ENCODE measurements at places on chromosomes 6 and 20.

DNA sequence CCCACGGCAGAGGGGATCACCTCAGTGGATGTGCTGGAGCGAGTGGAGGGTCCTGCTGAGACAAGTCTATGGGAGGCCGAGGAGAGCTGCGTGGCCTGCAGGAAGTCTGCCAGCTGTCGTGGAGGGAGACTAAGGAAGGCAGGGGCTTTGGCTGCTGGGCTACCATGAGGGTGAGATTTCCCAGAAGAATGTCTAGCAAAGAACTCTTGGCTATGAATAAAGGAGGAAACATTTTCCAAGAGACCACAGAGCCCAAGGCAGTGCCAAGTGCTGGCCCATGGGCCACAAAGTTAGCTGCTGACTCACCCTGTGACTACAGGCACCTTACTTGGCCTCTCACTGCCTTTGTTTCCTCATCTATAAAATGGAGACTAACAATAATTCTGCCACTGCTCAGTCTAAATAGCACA lies 73.4 kb downstream of the PRDM1 start:
- DNase-seq = no peak

DNA sequence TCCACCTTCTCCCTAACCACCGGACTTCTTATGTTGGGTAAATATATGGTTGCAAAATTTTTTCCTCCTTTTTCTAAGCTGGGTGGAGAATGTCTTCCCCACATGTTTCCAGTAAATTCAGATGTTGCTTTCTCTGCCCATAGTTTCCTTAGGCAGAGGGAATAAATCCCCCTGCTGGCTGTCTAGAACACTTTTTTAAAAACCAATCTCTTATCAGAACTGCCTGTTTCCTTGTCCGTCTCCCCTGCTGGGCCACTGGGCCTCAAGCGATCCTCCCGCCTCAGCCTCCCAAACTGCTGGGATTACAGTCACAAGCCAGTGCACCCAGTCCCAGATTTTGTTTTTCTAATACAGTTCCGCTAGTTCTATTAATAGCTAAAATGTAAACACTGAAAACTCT lies 9.9 kb upstream of the WFDC2 start:
- no peak for DNase-seq

DNA sequence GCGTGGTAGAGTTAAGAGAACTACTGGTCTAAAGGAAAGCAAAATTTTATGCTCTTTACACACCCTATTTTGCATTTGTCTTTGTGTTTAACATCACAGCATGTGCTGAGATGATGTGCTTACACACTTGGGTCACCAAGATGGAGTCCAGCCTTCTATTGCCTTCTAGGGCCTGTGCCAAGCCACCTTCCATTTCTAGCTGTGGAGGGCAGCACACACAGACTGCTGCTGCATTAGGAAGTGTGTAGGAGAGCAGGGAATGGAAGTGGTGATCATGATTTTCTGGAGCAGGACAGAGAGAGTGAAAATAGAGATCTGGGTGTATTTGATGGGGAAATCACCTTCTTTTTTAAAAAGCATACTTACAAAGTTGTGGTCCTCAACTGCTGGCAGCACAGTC lies 191.6 kb downstream of the SOX4 start:
- no peak for DNase-seq

DNA sequence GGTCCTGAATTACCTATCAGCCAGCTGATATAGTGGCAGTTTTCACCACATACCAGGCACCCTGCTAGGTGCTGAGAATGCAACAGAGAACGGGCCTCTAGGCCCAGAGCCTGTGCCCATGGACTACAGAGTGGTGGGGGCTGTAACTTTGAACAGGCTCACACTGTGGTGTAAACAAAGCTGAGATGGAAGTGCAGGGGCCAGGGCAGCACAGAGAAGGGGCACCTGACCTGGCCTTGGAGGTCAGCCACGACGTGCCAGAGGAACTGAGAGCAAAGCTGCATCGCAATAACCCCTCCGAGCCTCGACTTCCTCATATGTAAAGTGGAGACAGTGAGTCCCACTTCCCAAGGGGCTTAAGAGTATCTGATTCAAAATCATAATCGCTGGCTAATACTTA lies 105.8 kb downstream of the MAFB start:
- DNase-seq = no peak

- DNase-seq = no peak
These were observed 30.7 kb downstream of the ARMC2 start for GRCh38 chr6:108878942-108879341.

GRCh38 chr6:110731196-110731595 lies 84.1 kb downstream of the CDK19 start:
- DNase-seq = no peak

- no peak for DNase-seq
These were observed 40.1 kb upstream of the RNF144B start for GRCh38 chr6:18347021-18347577.

DNA sequence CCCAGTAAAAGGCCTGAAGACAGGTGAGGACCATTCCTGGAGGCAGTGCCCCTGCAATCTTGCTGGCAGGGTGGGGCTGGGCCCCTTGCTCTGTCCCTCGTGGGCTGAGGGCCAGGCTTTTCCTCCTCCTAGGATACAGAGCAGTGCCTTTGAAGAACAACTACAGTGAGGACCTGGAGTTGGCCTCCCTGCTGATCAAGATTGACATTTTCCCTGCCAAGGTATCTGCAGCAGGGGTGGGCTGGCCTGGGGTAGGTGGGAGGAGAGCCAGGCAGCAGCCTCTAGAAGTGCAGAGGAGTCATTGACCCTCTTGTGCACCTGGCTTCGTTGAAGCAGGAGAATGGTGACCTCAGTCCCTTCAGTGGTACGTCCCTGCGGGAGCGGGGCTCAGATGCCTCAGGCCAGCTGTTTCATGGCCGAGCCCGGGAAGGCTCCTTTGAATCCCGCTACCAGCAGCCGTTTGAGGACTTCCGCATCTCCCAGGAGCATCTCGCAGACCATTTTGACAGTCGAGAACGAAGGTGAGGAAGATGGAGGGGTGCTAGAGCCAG lies 36.5 kb downstream of the PLCG1 start:
- DNase-seq = no peak

DNA sequence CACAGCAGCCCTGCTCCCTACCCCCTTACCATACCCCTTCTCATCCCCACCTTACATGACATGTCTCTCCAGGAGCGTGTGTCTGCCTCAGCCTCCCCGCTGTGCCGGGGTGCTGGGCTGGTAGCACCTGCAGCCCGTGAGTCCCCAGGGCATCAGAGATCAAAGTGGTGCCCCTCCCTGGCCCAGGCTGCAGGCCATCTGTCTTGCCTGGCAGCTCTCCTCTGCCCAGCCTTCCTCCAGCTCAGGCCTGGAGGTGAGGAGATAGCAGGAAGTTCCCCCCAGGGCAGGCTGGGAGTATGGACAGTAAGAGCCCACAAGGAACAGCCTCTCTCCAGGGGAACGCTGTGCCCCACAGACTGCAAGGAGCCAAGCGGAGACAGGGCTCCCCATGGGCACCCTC lies 35.3 kb downstream of the GRM4 start:
- DNase-seq = peak; percentile 53

DNA sequence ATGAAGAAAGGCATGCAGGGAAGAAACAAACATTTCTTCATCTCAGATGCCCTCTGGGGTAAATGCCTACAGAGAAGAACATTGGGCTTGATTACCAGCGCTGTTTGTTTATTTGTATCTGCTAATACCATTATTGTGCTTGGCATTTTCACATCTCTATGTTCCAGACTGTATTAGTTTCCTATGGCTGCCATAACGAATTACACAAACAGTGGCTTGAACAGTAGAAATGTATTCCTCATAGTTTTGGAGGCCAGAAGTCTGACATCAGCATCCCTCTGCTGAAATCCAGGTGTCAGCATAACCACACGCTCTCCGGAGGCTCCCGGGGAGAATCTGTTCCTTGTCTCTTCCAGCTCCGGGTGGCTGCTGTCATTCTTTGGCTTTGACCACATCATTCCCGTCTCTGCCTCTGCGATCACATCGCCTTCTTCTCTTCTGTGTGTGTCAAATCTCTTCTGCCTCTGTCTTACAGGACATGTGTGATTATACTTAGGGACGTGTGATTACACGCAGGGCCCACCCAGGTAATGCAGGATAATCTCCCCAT lies 241.6 kb upstream of the SUPT3H start:
- no peak for DNase-seq

GRCh38 chr6:70575899-70576495 lies 9.3 kb downstream of the SDHAF4 start:
- no peak for DNase-seq

GRCh38 chr6:14729129-14729871 lies 516.6 kb upstream of the JARID2 start:
- DNase-seq = no peak

DNA sequence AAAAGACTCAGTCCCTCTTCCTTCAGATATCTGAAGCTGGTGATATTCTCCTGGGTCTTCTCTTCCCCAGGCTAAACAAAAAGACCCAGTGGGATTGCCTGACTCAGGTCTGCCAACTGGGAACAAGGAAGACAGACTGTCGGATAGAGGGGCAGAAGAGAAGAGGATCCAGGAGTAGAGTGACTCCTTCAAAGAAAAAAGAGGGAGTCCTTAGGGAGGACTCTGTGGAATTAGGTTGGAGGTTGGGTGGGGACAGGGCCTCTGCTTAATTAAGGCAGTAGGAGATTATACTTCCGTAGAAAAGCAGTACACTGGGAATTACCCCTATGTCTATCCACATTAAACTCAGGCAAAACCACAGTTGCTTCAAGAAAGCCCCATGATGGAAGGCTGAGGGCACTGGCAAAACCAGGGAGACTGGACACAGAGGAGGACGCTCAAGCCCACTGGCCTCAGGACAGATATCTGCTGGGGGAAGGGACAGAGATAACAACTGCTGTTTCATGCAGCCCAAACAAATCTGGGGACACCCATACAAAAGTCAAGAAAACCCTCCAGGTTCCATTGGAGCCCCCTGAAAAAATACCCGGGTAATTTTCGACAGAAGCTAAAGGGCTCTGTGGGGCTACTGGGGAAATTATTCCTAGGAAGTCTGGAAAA lies 5.7 kb downstream of the BCL2L1 start:
- DNase-seq = no peak

GRCh38 chr20:44576297-44576696 lies 6.1 kb upstream of the PKIG start:
- no peak for DNase-seq

- DNase-seq = no peak
These were observed 98.6 kb downstream of the RFX6 start for GRCh38 chr6:116975600-116975999.

GRCh38 chr20:33687370-33687915 lies 1.3 kb upstream of the E2F1 start:
- no peak for DNase-seq

DNA sequence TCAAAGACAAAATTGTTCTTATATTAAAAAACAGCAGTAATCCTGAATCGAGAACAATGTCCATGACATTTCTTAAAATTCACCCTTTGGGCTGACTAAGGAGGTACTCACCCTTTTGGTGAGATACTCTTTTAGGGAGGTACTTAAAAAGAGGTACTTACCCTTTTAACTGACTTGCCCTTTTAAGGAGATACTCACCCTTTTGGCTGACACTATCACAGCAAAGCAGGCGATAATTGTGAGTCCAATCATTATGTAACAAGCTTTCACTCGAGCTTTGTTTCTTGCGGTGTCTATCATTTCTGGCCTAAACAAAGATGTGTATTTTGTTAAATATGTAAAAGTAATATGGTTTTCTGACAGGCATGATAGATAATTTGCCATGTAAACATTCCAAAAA lies 3.7 kb downstream of the FAM162B start:
- DNase-seq = no peak

GRCh38 chr6:157046776-157047175 lies 269.6 kb downstream of the ARID1B start:
- DNase-seq = no peak

- DNase-seq = no peak
These were observed 172.6 kb upstream of the KCNG1 start for GRCh38 chr20:51195419-51195901.

DNA sequence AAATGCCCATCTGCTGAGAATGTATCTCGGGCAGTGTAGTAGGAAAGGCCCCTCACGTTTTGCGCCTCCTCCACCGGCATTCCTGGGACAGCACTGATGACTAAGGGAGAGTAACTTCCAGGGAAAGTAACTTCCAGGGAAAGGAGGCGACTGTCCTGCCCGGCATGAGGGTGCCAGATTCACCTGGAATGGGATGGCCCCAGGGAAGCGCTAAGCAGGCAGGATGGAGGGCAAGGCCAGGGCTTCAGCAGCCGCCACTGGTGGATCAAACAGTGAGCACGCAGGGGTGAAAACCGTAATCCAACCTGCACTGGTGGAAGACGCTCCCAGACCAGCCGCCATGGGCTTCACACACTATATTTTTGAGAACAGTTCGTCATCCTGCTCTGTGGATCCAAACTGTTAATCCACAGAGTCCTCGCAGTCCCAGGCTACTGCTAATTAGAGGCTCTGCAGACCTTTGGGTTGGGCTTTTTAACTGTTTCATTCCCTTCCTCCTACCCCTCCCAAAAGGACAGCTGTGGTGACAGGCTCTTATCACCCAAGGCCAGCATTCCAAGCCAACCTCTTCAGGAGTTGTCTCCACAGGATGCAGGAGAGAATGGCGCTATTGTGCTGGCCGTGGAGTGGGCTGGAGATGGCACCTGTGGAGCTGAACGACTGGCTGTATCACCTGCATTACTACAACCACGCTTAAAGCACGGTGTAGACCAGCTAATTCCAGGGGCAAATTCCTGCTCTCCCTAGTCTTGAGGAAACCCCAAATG lies 178.9 kb downstream of the DLL1 start:
- no peak for DNase-seq

- no peak for DNase-seq
These were observed 137.2 kb downstream of the MOXD1 start for GRCh38 chr6:132264021-132264500.

DNA sequence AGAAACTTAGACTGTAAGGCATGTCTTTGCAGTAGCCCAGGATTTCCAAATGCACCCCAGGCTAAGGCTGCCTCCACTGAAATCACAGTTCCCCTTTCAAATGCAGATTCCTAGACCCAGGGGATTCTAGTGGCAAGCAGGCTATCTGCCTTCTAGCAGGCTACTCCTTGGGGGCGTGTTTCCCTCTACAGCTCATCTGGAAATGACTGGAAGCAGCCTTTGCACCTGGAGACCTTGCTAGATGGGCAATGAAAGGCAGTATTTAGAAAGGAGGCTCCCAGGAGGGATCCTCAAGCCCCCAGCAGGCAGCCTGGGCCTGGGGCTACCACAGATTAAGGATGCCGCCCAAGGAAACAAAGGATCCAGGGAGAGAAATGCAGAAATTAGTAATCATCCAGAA lies 26.0 kb upstream of the SYNDIG1 start:
- no peak for DNase-seq

GRCh38 chr20:33853507-33853813 lies 42.3 kb downstream of the CHMP4B start:
- no peak for DNase-seq

GRCh38 chr20:15451241-15451640 lies 1113.8 kb upstream of the FLRT3 start:
- DNase-seq = no peak

DNA sequence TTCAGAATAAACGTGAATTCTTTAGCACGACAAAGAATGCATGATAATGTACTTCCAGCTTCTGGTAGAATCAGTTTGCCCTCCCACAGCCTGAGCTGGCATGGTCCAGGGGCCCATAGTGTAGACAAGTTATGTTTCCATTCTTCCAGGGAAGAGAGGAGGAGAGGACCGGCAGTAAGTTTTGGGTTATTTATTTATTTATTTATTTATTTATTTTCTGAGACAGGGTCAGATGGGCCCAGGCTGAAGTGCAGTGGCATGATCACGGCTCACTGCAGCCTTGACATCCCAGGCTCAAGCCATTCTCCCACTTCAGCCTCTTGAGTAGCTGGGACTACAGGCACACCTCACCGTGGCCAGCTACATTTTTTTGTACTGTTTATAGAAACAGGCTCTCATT lies 4.7 kb downstream of the GABRR1 start:
- DNase-seq = no peak

Data from cerebellar nuclear complex (tissue), 1 donor.